ENCODE measurements at places on chromosomes 3 and 15. TPM values are rescaled to one million over a fixed set of nuclear protein-coding genes. Genes with fewer than 3 reads are reported as not detected.

The PDIA5 gene
- 7.5 TPM for total RNA-seq

The TRPM1 gene
- total RNA-seq: not detected

The GABRB3 gene
- 7.9 TPM for total RNA-seq

The CIDEC gene
- 0.38 TPM for total RNA-seq

The LINS1 gene
- total RNA-seq: 6.0 TPM

The LSAMP gene
- 2.4 TPM for total RNA-seq

The XYLB gene
- total RNA-seq: 14.2 TPM

The PLCB2 gene
- 1.9 TPM for total RNA-seq

All from A375 (cell line).